ENCODE measurements at places on chromosomes 7 and 10.
A peak's percentile ranks its signal among the peaks of the same experiment; 100 is the strongest.

GRCh38 chr7:44114586-44115310 lies 8.6 kb downstream of the POLD2 start:
- peak; percentile 97 for DNase-seq

DNA sequence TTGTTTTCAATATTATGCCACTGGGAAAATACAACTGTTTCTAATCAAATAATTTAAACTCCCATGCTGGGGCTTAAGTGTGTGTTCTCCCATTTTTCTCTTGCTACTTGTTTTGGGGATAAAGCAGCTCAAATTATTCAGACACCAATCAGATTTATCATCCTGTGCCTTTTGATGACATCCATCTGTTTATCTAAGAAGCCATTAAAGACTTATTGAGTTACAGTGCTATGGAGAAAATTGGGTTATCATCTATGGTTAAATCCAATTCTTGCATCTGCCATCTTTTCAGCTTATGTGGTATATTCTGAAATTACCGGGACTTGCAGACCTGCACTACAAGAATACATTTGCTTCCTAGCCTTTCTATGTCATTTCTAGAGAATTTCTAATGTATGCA lies 401.2 kb downstream of the GFRA1 start:
- DNase-seq: no peak

DNA sequence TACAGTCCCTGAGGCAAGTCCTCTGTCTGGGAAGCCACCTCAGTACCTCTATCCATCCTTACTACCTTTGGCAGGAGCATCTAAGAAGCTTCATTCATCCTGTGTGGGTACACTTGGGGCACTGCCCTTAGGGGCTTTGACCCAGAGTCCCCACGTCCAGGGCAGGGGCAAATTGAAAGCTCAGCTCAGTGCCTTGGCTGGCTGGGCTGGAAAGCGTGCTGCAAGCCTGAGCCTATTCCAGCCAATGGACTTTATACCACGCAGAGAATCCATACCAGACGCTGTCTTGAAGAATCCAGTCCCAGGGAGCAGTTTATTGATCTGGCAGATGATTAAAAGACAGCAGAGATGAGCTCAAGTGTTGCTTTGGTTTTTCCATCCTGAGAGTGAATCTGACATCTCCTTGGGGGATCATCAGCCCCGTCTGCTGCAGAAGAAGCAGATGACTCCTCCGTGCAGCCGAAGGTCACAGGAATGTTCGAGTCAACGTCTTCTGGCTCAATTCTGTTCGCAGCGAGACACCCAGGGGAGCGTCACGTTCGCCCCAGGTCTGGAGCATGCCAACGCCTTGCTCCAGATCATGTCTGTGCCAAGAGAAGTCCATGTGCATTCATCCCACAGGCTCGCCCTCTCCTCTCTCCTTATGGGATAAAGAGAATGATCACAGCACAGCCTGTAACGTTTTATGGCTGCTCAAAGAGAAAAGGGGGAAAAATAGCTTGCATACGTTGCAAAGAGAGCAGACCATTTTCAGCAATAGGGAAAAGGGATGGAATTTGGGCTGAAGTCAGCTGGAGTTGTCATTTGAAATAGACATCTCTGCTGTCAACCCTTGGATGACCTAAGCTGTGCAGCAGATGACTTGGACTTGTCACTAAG lies 35.8 kb upstream of the LYZL1 start:
- no peak for DNase-seq

DNA sequence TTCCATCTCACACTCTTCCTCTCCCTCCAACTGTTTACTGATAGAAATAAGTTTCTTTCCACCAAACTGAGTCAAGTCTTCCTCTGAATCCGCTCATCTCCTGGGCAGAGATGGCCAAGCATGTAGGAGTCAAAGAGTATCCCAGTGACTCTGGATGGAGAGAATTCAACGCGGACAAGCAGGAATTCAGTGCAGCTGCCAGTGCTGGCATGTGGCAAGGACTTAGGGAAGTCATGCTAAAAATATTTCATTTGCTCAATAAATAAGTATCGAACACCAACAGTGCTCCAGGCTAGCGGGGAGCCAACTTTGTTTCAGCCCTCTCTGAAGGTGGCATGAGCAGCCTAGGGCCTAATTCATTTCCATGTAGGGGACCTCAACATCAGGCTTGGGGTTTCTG lies 351.6 kb upstream of the ZMIZ1 start:
- no peak for DNase-seq
